ENCODE measurements at places on chromosomes 12 and 14.

GRCh38 chr12:64826234-64826633, 1.8 kb downstream of the TBC1D30 start:
- DNase-seq = peak; percentile 57

GRCh38 chr14:87286191-87286590, 706.8 kb downstream of the GALC start:
- DNase-seq = no peak

- DNase-seq = no peak
Measured at GRCh38 chr14:51006324-51006723, 62.0 kb upstream of the PYGL start.

DNA sequence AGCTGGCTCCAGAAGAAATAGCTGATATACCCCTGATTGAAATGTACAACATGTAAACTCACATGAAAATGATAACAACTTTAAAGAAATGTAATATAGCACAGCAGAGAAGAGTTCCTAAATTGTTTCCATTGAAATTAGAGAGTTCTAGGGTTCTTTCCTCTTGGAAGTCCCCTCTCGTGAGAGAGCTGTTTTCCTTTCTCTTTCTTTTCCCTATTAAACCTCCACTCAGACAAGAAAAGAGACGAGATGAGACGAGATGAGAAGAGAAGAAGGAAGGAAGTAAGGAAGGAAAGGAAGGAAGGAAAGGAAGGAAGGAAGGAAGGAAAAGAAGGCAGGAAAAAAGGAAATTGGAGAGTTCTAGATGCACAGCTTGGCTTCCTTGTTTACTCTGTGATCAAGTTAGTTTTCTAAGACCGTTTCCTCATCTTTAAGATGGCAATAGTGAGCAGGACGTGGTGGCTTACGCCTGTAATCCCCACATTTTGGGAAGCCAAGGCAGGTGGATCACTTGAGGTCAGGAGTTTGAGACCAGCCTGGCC, 11.9 kb downstream of the DRAM1 start:
- no peak for DNase-seq

GRCh38 chr14:84646786-84647500, 883.0 kb upstream of the FLRT2 start:
- no peak for DNase-seq

DNA sequence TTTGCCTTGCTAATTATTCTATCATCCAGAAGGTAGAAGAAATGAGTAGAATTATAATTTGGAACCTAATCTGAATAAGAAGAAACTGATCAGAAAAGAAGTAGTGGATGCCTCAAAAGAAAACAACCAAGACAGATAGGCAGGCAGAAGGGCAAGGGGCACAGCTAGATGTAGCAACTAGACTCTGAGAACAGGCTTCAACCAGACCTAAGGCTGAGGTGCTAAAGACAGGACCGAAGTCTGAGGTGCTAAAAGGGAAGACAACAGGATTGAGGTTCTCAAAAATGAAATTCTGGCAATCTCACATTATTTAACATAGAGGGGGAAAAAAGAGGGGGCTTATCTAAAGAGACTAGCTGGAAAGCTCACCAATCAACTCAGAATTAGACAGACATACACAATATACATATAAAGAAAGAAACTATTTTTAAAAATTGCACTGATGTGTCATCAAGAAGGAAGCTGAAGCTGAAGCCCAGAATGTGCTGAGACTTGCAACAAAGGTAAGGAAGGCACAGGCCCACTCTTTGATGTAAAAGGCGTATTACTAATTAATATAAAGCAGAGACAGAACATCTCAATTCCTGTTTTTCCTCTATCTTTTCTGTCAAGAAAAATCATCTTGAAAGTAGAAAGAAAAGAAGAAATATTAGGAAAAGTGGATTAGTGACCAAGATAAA, 43.8 kb upstream of the CSRNP2 start:
- no peak for DNase-seq

DNA sequence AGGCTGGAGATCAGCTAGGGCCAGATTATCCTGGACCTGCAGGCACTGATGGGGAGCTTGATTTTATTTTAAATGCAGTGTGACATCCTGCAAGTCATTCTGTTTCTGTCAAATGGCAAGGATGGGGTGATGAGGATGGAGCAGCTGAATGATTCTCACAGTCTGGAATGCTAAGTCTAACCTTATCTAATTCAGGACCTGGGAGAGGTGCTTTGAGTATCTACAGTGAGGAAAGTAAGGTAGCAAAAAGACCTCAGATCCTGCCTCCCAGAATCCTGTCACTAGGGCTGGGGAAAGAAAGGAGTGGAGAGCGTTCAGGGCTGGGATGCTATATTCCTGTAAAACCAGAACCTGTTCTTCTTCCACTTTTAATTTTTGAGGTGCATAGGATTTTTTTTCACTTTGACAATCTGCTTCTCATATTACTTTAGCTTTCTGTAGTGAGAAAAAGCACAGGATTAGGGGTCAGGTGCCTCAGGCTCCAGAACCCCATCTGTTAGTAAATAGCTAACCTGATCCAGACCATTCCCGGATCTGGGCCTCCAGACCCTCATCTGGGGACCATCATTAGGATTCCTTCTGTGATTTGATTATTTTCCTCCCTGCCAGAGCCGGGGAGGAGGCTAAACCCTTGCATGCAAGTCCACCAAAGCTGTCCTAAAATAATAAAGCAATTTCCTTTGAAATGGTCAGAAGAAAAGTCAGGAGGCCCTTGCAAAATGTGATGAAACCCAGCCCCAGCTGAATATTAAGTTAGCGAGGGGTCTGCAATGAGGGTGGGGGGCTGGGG, 54.7 kb downstream of the ASCL1 start:
- no peak for DNase-seq

DNA sequence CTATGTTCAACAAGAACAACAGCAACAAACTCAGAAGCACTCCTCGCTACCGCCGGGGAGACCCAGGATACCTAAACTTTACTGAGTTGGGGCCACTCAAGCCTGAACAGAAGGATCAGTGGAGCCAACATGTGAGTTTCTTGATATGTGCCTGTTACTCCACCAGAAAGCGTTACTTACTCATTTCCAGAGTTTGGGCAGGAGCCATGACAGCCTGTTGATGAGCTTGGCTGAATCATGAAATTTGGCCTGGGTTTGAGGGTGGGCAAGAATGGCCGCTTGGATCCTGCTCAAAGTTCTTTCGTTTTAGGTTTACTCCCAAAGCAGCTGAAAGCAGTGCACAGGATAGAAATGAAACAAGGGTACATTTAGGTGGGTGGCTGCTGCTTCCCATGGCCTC, 12.0 kb upstream of the GALNT6 start:
- no peak for DNase-seq

DNA sequence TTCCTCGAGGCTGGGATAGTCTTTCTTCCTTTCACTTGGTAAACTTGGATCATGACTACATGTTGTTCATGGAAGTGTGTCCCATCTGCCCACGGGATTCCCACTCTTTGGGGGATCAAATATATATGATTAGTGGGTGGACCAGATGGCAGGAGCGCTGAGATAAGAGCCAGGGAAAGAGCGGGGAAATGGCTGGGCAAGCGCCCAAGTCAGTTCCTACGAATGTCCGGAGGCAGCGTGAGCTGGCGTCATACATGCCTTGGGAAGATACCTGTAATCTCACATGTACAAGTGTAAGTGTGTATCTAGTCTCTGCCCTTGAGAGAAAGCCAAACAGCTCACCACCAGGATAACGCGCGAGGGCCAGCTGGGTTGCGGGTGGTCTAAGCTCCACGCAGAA, 62.3 kb downstream of the FZD10 start:
- DNase-seq = no peak

DNA sequence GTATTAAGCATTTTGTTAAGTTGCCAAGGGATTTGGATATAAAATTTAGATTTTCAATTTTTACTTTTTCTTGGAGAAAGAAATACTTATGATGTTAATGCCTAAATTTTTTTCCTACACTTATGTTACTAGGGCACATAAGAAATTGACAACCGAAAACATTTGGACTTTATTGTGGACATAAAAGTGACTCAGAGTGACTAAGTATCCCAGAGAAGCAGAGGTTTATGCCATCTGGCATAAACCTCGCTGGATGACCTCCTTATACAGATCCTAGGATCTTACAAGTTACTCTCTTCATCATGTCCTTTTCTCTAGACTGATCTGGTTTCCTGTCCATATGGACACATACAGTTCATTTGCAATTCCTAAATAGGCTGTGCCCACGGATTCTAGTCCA, 89.8 kb downstream of the RERG start:
- DNase-seq = no peak

DNA sequence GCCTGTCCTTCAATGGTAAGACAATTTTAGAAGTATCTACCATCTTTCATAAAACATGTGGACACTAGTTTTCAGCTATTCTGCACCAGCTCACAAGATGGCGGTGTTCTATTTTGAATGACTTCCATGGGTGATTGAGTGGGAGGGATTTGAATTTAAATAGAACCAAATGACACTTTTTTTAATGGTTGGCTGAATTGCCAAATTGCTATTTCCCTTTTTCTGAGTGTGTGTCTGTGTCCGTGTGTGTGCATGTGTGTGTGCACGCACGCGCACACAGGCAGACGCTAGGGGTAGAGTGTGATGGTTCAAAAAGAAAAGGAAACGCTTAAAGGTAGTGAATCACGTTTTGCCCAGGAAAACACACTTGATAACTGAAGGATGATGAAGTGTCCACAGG, 362.6 kb downstream of the DAD1 start:
- peak; percentile 15 for DNase-seq

DNA sequence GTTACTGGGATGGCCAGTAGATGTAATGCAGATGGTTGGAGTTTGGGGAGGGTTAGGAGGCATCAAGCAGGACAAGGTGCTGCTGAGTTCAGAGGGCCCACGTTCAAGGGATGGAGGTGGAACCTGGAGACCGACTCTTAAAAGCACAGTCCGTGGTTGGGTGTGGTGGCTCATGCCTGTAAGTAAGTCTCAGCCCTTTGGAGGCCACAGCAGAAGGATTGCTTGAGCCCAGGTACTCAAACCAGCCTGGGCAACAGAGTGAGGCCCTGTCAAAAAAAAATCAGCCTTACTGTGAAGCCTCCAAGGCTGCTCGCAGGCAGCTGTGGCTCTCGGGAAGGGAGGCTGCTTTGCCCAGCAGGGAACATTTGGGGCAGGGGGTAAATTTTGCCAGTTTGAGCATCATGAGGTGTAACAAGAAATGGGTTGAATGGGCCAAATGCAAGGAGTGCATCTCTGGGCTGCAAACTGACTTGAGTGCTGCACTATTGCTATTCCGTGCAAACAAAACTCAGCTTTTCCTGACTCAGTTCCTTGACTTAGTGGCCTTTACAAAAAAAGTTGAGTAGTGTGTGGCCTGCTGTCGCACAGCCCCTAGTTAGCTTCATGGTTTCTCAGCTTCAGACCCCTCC, 55.0 kb downstream of the ANAPC7 start:
- DNase-seq = no peak

- no peak for DNase-seq
Measured at GRCh38 chr14:27485193-27485592, 887.4 kb upstream of the NOVA1 start.

GRCh38 chr14:33510991-33511390, 439.9 kb downstream of the EGLN3 start:
- no peak for DNase-seq

GRCh38 chr12:92132288-92132687, 13.4 kb downstream of the BTG1 start:
- DNase-seq = no peak

DNA sequence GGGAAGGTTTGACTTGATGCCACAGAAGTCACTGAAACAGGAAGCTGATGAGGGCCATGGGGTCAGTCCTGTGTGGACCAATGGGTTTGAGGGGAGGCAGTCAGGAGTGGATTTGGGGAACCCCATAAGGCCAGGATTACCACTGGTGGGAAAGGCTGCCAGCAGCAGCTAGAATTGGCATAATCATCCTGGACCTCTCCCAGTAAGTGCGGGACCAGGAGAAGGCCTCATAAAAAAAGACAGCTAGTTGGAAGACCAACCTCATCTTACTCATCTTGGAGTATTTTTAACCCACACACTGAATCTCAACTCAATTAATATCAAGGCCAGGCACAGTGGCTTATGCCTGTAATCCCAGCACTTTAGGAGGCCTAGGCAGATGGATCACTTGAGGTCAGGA, 22.7 kb downstream of the TBX3 start:
- no peak for DNase-seq

DNA sequence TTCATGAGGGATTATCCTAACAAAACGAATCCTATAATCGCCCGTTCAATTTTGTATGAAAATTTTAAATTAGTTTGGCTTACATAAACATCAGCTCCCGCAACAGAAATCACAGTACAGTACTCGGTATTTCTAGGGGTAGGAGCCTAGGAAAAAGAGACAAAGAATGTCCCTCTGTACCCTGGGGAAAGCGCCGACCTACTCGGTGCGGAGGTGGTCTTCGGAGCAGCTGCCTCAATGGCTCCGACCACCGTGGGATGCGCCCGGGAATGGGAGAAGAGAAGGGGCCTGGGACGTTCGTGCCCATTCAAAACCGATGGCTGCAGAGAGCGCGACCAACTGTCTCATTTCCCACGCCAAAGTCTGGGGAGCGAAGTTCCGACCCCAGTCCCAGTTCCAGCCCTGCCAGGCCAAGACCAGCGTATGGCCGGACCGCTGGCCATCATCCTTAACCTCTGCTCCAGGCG, 618 bp downstream of the GNPNAT1 start:
- no peak for DNase-seq

DNA sequence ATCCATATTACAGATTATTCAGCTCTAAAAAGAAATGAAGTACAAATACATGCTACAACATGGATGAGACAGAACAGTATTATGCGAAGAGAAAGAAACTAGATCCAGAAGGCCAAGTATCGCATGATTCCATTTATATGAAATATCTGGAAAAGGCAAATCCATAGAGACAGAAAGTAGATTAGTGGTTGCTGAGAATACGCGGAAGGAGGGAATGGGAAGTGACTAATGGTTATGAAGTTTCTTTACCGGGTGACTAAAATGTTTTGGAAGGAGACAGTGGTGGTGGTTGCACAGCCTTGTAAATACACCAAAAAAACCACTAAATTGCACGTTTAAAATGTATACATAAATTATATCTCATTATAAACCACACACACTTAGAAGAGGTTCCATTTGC, 12.5 kb downstream of the PRDM4 start:
- DNase-seq = no peak

DNA sequence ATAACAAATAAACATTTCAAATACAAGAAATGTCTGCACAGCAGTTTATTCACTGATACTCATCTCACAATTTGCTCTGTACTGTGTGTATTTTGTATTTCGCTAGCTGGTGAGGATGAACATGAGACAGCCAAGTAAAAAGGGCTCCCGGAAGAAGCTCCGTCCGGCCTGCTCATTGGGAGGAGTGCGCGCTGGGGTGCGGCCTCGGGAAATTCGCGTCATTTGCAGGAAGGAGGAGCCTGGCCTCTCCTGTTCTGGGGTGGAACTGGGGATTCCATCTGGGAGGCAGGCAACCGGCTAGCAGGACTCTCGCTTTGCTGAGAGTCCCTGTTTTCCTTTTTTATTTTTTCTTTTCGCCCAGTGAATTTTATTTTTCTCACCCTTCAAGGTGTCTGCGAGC, 368.4 kb upstream of the TMEM132C start:
- DNase-seq = no peak

GRCh38 chr12:119914666-119915065, 37.5 kb upstream of the CIT start:
- DNase-seq = no peak

GRCh38 chr14:29569194-29569593, 358.5 kb downstream of the PRKD1 start:
- no peak for DNase-seq

GRCh38 chr14:90454041-90455000, 57.5 kb downstream of the CALM1 start:
- DNase-seq = no peak
